AG10803 (cell line): ENCODE measurements at places on chromosomes 2 and 18.

DNA sequence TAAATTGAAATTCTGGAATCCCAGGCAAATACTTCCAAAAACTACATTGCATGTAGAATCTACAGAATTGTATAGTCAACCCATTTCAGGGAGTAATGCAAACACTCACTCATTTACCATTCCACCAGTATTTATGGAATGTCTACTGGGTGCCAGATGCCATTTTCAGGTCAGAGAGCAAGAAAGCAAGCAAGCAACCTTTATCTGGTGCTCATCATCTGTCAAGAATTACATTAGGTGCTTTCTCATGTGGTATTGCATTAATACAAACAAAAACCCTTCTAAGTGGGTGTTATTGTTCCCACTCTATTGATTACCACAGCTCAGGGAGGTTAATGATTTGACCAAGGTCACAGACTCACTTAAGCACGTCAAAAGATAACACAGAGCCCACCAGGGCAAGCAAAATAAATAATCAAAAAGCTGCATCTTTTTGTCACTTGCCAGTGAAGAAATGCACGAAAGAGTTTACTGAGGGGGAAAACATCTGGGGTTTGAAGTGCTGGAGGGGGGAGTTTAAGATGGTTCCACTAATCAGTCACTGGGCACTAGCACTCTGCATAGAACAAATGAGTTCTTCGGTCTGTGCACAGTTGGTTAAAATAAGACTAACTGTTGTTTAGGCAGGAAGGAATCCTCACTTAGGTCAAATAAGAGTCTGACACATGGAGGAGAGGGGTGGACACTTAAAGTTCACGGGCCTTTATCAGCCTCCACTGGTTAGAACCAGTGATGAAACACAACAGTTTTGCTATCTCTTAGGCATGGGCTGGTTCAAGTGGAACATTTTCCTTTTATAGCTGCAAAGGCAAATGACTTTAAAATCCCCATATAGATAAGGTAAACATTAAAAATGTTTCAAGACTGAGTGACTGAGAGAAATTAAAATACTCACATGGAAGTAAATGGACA is 208.8 kb downstream of the CDH2 start:
- peak; percentile 35 for DNase-seq

DNA sequence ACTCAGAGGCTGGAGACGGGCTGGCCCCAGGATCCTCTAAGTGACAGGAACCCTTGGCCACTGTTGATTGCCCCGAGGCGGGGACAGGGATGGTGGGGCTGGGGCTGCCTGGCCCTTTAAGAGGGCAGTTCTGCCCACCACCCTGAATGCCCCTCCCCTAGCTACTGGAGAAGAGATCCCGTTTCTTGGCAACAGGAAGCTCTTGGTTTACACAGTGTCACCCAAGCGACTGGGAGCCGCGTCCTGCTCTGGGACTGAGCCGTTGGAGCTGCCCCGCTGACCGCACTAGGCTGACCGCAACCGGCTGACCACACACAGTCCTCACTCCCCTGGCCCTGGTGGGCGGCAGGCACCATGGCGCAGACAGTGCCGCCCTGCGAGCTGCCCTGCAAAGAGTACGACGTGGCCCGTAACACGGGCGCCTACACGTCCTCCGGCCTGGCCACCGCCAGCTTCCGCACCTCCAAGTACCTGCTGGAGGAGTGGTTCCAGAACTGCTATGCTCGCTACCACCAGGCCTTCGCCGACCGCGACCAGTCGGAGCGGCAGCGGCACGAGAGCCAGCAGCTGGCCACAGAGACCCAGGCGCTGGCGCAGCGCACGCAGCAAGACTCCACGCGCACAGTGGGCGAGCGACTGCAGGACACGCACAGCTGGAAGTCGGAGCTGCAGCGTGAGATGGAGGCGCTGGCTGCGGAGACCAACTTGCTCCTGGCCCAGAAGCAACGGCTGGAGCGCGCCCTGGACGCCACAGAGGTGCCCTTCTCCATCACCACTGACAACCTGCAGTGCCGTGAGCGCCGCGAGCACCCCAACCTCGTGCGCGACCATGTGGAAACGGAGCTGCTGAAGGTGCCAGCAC is at the start of gene TEKT4:
TSS of gene TEKT4 (plus strand) at position 205 of the 862 bp plus-strand sequence. CDS start at position 355, 150 bp downstream.
- DNase-seq, result no peak

DNA sequence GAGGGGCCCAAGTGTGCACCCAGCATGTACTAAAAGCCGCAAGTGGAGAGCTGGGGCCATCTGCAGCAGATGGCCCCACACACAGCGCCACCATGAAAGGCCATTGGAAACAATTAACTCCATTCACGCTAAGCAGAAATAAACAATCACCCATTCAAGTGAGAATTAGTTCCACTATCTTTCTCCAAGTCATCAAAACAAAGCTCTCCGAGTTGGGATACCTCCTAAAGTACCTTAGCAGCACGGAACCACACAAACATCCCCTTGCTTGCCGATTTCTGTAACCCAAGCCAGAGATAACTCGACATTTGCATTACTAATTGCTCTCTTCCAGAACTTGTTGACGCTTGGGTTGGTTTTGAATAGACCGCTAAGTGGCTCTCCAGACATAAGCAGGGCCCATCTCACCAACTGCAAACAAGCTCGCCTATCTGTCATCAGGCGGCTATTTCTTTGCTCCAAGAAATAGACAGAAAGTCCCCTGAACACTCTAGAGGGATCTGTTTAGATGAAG is 840.6 kb upstream of the SALL3 start:
- DNase-seq, result no peak

DNA sequence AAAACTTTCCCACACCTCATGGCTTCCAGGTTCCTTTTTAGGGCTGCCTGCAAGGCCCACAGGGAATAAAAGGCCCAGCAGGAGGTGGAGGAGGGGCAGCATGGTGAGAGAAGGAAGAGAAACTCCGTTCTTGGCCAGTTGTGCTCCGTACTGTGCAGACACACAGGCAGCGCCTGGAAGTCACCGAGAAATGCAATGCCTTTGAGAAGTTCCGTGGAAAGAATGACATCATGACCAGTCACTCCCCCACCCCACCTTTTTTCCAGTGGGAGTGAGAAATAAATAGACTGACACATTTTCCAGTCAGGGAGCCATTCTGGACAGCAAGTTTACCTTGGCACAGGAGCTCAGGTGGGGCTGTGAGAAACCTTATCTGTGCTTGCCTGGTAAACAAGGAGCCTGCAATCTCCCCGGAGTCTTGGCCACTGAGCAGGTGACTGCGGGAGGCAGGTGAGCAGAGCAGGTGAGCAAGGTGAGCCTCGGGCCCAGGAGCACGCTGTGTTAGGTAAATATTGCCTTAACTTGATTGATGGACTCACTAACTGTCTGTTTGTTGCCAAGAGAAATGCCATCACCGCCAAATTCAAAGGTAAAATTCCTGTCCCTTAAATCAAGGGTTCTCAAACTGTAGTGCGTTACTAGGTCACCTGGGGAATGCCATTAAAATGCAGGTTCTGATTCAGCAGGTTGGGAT is 13.5 kb upstream of the LBH start:
- DNase-seq, result no peak

DNA sequence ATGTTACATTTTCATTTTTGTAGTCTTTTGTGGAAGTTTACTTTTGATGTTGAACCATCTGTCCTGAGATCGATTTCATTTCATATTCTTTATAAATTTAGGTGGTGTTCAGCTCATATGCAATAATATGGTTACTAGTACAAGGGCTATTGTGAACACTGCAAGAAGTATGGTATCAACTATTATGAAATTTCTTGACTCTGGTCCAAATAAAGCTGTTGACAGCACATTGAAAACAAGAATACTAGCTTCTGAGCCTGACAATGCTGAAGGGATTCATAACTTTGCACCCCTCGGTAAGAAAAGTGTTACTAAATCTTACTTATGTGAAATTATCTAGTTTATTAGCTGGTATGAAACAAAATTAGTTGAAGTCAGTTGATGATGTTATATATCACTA is 124.9 kb upstream of the TTC27 start:
- no peak for DNase-seq

- DNase-seq, result peak; percentile 3
Observed at GRCh38 chr18:12911025-12911928, 27.2 kb upstream of the PTPN2 start.

DNA sequence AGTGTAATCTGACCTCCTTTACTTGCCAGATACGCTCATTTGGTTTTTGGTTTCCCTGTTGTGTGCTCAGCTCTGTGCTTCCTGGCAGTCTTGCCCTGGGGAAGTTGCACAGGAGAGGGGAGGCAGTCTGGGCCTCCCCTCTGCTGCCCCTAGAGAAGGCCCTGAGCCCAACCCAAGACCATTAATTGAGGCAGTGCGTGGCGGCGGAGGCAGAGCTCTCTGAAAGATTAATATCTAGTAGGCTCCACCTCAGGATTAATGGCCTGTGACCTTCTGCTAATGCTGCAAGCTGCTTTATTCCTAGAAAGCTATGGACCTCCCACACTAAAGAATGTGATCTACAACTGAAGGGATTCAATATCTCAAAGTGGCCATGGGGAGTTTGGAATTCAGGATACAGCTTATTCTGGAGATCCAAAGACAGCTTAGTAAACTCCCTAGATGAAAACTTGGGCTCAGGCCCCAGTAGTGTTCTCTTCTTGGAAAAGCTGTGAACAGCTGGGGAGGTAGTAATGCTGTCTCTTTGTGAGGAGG is 41.4 kb upstream of the MAPRE2 start:
- DNase-seq, result no peak

GRCh38 chr18:27004056-27004829 is 138.7 kb upstream of the AQP4 start:
- peak; percentile 14 for DNase-seq

GRCh38 chr2:145287736-145288135 is 767.8 kb upstream of the ZEB2 start:
- DNase-seq, result peak; percentile 44

DNA sequence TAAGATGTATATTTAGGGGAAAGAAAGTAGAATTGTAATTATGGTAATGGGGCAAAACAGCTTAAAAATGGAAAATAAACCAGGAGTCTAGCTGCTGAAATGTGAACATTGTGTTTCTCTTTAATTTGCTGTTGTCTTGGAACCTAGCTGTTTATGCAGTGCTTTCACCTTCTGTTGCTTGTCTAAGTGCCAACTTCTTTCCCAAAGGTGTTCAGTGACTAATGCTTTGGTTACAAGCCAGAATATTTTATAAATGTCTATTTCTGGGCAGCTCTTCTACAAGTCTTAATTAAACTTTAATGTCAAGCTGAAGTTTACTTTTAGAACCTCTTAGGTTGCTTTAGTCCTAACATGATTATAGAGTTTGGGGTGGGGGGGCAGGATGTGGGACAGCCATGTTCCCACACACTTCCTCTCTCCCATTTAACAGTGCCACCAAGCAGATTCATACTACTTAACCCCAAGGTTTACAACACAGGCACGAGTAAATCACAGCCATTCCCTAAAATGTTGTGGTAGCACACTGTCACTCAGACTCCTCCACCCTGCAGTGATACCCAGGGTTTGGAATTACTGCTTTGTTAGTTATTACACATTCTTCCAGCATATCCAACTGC is 60.6 kb downstream of the ITGA4 start:
- no peak for DNase-seq

- DNase-seq, result peak; percentile 56
Observed at GRCh38 chr2:162890690-162891311, 52.2 kb upstream of the KCNH7 start.

DNA sequence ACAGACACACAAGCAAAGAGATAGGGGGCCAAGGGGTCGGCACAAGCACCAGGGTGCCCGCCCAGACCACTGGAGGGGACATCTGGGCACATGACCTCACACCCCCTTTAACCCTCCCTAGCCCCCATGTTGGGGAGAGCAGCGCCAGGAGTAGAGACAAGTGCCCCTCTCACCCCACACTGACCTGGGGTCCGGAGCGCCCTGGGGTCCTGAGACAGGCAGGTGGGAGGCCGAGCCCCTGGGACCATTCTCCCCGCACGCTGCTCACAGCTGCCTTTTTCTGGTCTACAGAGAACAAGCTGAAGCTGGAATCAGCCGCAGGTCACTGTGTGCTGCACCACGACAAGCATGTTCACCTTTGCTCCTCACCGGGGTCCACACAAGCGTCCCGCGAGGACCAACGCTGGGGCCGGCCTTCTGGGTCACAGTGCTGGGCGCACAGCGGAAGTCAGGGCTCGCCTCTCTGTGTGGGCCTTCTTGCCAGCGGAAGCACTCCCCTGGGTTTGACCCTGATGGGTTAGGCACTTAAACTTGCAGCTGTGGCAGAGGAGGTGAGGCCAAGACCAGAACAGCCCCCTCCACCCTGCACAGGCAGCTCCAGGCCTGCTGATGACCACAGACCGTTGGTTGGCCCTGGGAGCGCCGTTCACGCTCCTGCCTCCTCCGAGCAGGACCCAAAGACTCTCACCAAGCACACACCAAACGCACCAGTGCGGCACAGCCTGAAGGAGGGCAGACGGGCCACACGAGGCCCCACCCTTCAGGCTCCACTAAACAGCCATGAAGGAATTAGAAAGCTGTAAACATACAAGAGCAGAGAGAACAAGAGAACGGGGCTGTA is 275.3 kb downstream of the EIPR1 start:
- no peak for DNase-seq

DNA sequence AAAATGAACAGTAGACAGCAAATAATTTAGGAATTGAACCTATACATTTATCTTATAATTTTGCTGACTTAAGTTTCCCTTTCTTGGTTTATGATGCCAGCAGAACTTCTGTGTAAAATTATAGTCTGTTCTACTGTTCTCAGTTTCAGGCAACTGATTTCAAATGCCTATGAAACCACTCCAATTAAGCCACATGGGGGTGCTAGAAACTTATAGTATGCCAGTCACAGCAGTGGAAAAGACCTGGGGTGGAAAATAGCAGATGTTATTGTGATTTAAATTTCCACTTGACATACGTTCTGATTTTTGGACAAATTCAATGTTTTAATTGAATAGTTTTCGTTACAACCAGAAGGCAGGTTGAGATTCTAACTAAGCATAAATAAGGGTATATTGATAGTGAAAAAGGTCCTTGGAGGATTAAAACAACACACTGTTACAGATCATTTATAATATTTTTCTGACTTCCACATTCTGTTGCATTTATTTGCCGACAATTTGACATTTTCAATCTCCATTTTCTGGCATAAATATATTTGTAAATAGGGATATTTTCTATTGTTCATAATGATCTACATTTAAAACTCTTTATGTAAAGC is 61.4 kb downstream of the CPS1 start:
- DNase-seq, result peak; percentile 55

- no peak for DNase-seq
Observed at GRCh38 chr2:69565431-69565839, 78.1 kb downstream of the AAK1 start.

DNA sequence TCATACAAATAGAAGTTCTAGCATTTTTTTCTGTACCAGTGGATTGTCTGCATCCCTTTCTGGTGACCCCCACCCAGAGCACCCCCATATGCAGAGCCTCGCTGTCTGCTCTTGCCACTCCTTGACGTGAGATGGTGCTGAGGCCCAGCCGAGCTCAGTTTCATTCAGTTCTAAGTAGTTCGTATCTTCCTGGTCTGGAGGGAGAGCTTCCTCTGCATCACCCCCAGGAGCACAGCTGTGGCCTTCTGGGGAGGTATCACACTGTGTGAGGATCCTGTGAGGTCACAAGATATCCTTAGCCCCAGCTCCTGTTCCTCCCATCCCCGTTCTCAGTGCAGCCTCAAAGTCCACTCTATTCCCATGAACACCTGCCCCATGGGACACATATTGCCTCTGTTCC is 132.7 kb downstream of the PTGR3 start:
- no peak for DNase-seq

- DNase-seq, result no peak
Observed at GRCh38 chr2:197149546-197149945, 161.0 kb downstream of the ANKRD44 start.
